Endodermal cell (in vitro differentiated cells): ENCODE measurements at places on chromosomes 7 and 10.

- DNase-seq, result no peak
Observed at GRCh38 chr7:36372156-36372555, 17.5 kb upstream of the ANLN start.

- peak; percentile 72 for DNase-seq
Observed at GRCh38 chr10:123548770-123549169, 117.4 kb upstream of the GPR26 start.

DNA sequence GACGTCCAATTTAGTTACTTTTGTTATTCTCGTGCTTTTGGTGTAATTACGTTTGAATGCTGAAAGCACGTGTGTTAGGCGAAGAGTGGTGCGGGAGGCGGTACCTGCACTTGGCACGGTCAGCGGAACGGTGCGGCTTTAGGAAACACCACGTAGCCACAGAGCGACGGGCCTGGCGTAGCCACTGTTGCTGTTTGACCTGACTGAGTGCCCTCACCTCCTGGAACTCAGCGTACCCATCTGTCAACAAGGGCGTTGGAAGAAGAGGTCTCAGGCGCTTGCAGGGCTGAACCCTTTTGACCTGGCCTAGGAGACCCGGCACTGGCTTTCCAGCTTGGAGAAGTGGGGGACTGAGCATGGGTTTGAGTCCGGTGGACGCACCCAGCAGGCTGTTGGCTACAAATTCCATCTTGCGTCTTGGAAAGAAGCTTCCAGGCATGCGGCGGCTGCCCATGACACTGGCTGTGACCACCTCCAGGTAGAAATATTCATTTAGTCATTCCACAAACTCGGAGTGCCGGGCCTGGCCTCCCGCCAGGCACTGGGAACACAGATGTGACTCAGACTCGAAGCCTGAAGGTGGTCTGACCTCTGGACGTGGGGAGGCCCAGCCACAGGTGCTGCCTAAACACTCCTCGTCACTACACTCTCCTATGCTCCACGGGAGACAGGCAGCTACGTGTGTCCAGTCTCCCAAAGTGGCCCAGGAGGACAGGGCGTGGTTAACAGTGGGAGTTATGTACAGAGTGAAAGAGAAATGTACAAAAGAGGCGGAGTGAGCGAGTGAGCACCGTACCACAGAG, 22.2 kb downstream of the FAM20C start:
- no peak for DNase-seq

- DNase-seq, result peak; percentile 82
Observed at GRCh38 chr10:104209575-104210198, 22.5 kb downstream of the CFAP43 start.

DNA sequence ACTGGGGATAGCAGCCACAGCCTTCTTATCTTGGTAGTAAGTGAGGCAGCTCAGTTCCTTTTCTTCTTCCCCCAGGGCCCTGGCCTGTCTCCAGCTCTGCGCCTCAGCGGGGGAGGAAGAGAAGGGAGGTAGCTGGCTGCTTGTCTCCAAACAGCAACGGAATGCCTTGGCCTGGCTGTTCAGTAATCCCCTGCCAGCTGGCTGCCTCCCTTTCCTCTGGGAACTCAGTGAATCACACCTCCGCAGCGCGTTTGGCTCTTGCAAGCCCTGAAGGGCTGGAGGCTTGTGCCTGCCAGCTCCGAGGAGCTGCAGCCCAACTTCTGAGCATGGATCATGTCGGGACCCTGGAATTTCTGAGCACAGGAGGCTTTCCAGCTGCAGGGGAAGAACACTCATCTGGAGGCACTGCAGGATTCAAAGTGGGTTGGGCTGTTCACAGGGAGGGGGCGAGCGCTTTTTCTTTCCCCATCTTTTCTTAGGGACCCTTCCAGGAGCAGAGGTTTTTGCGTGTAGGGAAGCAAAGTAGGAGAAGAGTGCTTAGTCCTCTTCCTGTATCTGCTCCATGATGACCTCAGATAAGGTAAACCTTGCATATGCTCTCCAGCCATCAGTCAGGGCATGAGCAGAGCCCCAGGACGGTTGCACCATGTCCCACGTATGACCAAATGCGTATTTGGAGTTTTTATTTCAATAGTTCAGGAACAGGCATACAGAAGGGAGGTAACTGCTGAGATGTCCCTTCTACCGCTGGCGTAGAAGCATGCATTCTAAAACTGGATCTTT, 253.2 kb upstream of the INHBA start:
- DNase-seq, result peak; percentile 94

- no peak for DNase-seq
Observed at GRCh38 chr7:1933066-1933750, 263.1 kb downstream of the ELFN1 start.

DNA sequence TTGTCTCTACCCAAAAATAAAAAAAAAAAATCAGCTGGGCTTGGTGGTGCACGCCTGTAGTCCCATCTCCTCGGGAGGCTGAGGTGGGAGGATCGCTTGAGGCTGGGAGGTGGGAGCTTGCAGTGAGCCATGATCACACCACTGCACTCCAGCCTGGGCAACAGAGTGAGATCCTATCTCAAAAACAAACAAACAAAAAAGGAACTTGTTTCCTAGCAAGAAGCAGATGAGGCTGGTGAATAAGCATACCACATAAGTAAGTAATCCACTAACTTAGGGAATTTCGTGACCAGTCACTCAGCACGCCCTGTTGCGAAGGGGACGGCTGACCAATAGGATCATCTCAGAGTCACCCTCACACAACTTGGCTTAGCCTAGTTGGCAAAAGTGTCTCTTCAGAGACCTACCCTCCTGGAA, 64.6 kb downstream of the CUX1 start:
- no peak for DNase-seq

GRCh38 chr10:71302874-71303568, 16.0 kb upstream of the SLC29A3 start:
- no peak for DNase-seq

DNA sequence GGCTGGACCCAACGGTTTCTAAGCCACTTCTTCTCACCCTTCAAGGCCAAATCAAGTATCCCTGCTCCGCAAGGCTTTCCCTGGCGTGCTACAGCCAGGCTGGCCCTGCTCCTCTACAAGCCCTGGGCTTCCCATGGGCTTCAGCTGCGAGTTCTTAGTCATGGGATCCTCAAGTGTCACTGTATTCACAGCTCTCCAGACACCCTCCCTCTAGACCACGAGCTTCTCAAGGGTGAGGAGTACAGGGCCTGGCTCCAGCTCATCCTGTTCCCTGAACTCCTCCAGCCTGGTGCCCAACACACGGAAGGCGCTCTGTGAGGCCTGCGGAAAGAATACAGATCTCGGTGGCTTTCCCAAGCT, 38.8 kb downstream of the FAM53B start:
- no peak for DNase-seq

DNA sequence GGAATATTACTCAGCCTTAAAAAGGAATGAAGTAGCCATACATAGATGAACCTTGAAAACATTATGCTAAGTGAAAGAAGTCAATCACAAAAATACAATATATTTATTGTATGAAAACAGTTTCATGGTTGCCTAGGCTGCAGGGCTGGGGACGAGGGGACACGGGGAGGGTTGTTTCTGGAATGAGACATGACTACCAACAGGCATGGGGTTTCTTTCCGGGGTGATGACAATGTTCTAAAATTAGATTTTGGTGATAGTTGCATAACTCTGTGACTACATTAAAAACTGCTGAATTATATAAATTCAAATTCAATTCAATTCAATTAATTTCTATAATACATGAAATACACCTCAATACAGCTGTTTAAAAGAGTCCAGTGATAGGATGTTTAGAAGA, 88.0 kb downstream of the ARHGAP22 start:
- no peak for DNase-seq

GRCh38 chr10:64112701-64113355, 591.6 kb downstream of the REEP3 start:
- DNase-seq, result no peak

DNA sequence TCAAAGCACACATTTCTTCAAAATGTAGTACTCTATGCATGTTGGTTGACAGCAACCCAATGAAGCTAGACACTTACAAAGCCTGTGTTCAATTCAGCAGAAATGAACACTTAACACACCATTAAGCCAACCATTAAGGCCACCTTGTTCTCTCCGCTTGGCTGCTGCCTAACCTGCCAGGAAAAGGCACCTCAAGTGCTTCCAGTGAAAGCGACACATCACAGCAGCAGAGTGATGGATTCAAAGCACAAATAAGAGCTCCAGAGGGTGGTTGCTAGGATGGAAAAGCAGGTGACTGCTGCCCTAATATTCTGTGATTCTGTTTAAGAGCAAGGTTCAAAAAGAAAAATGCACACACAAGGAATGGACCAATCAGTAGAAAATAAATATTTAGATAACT, 81.5 kb upstream of the GNAI1 start:
- DNase-seq, result no peak

DNA sequence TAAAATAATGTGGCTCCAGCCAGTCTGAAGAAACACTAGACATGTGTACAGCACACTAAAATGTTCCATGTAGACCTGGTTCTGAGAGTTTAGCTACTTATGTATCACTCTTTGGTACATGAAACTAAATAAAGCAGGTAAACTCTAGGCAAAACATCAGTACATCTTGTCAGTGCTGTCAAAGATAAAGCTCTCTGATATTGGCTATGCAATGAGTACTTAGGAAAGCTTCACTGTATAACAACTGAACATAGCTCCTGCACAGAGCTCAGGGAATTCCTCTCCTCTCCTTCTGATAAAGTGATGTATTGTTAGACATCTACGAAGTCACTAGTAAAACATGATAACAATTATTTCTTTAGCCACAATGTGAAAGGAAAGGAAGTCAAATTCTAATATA, 3.5 kb downstream of the LRRN3 start:
- no peak for DNase-seq

- peak; percentile 75 for DNase-seq
Observed at GRCh38 chr10:13049774-13050420, 48.4 kb upstream of the CCDC3 start.

DNA sequence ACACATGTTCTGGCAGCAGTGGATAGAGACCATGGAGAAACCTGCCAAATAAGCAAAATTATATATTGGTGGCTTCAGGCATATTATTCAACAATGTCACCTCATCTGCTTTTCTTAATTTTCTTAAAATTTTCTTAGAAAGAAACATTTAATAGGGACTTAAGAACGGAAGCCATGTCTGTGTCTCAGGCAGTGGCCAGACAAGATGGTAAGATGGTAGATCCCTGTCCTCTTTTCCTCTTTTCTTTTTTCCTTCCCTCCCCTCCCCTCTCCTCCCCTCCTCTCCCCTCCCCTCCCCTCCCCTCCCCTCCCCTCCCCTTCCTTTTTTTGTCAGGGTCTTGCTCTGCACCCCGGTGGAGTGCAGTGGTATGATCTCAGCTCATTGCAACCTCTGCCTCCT, 24.2 kb upstream of the ICA1 start:
- no peak for DNase-seq

GRCh38 chr7:134480730-134481129, 21.8 kb upstream of the AKR1B1 start:
- DNase-seq, result peak; percentile 68

DNA sequence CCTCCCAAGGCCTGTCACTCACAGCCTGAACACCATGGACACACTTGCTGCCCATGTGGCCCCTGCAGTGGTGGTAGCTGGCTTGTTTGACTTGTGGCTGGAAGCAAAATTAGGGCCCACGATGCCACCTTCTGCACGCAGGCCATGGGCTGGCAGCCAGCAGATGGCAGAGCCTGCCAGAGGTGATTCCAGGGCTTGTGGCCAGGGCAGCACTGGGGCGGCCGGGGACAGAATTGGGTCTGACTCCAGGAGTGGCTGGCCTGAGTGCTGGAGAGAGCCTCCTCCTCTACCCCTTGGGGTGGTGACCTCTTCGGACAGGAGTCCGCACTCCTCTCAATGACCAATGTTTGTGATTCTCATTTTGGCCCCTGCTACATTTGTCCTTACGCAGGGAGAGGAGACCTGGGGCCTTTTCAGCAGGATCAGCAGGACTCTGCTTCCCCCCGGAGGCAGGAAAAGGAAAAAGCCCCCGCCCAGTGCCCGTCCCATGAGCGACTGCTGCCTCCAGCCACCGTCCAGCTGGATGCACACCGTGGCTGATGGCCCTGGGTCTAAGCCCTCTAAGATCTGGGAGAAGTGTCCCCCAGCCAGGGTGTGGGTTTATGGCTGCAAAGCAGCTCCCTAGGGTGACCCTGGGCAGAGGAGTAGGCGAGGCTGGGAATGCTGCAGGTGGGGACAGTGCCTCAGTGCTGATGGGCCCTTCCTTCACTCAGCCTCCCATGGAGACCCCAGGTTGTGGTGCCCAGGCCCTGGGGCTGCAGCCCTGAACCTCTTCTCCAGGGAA, 26.5 kb downstream of the DNAJB12 start:
- peak; percentile 93 for DNase-seq

DNA sequence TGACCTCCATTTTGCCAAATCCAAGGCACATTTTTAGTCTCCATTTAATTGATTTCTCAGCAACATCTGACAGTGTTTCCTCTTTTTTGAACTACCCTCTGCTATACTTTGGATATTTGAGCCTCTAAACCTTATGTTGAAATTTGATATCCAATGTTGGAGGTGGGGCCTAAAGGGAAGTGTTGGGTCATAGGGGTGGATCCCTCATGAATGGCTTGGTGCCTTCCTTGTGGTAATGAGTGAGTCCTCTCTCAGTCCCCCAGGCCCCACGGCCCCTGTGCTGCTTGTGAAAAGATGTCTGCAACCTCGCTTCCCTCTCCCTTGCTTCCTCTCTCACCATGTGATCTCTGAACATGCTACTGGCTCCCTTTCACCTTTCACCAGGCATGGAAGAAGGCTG, 96.8 kb upstream of the DGKB start:
- no peak for DNase-seq

- DNase-seq, result no peak
Observed at GRCh38 chr7:2313450-2314208, 612 bp downstream of the SNX8 start.

GRCh38 chr10:116688241-116688711, 54.1 kb downstream of the HSPA12A start:
- peak; percentile 76 for DNase-seq

DNA sequence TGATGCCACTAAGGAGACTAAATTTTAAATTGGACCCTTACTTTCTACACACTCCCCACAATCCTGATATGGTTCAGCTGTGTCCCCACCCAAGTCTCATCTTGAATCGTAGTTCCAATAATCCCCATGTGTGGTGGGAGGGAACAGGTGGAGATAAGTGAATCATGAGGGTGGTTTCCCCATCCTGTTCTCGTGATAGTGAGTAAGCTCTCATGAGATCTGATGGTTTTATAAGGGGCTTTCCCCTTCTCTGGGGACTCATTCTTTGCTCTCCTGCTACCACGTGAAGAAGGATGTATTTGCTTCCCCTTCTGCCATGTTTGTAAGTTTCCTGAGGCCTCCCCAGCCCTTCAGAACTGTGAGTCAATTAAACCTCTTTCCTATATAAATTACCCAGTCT, 18.4 kb upstream of the BET1 start:
- DNase-seq, result no peak
